NCI-H2171 (cell line): ENCODE measurements at places on chromosomes 5 and 9.

GRCh38 chr5:142358121-142358520 is 33.3 kb upstream of the SPRY4 start:
- DNase-seq: no peak

- no peak for DNase-seq
These were observed 18.6 kb upstream of the AGXT2 start for GRCh38 chr5:35066260-35066795.

- no peak for DNase-seq
These were observed 106.7 kb downstream of the EFNA5 start for GRCh38 chr5:107563959-107564544.

GRCh38 chr9:68983008-68983411 is 30.9 kb downstream of the PRKACG start:
- DNase-seq: no peak

DNA sequence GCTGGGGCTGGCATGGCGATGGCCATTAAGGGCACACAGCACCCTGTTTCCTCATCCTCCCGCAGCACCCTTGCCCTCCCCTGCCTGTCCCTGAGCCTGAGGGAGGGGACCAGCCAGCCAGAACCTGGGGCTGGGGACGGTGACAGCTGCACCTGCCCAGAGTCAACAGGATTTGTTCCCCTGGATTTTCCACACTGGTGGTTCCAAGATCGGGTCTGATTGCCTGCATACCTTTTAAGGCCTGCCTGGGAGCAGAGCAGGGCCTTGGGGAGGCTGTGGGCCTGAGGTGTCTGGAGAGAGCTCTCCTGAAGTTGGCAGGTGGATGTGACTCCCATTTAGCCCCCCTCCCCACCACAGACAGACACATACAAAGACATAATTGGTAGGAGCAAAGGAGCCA is 61.0 kb upstream of the C5orf58 start:
- DNase-seq: peak; percentile 19

DNA sequence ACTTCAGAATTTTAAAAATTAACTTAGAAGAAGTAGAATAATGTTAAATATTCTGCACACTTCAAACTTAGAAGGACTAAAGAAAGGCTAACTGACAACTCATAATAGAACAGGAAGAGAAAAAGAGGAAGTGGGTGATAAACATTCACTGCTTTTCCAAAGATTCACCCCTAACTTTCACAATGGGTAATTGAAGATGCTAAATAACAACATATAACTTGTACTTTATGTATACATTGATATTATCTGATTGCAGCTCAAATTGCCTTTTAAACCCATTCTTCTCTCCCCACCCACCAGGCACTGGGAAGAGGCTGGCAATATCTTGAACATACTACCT is 376.6 kb downstream of the EFNA5 start:
- no peak for DNase-seq

- DNase-seq: no peak
These were observed 230.2 kb upstream of the EDIL3 start for GRCh38 chr5:84614906-84615305.

- no peak for DNase-seq
These were observed 18.3 kb upstream of the CD180 start for GRCh38 chr5:67214707-67215447.

DNA sequence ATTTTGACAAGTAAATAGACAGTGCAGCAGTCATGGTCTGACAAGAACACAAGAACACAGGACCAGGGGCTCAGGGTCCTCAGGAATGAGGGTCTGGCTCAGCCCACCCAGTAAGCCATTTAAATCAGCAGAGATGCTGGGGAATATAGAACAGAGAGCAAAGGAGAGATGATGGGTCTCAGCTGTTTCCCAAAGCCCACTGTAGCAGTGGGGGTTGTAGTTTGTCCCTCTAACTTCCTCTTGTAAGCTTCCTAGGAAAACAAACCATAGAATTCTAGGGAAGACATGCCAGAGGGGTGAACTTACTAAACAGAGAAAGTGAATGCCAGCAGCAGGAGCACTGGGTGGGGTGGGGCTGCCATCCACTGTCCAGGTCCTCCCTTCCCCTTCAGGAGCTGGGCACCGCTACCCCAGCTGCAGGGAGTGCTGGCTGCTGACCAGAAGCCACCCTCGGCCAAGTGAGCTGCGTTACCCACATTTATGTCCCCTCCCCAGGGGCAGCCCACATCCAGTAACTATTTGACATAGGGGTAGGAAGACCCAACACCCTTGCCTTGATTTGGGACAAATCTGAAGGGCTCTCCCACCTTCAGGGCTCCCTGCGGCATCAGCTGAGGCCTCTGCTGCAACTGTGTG is 41.6 kb downstream of the GABBR2 start:
- no peak for DNase-seq

DNA sequence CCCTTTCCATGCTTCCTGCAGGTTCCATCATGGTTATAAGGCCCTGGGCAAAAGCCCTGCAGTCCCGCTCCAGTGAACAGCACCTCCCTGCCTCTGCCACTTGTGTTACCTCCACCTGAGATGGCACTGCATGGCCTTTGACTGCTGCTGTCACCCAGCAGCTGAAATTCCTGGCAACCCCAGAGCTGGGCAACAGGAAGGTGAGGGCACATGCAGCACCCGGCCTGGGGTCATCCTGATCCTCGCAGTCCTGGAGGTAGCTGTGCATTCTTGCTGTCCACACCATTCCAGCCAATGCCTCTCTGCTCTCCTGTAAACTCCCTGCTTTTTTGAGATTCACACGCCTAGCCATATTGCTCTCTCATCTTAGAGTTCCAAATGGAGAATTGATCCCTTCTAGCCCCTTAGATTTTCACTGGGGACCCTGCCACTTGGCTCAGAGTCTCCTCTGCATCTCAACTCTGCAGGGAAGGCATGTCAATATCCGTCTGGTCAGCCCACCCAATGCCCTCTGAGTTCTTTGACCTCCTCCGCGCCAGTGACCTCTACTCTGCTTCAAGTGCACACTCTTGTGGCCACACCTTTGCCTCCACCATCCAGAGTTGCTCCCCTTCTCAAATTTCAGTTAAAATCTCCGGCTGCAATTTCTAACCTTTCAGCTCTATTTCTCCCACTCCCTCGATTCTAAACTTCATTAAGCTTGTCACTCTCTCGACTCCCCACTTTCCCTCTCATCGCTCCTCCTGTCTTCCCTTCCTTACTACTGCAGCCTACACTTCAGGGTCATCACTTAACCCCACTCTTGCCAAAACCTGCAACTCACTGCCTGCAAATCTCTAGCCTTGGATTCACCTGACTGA is 93.4 kb downstream of the ANKH start:
- no peak for DNase-seq

DNA sequence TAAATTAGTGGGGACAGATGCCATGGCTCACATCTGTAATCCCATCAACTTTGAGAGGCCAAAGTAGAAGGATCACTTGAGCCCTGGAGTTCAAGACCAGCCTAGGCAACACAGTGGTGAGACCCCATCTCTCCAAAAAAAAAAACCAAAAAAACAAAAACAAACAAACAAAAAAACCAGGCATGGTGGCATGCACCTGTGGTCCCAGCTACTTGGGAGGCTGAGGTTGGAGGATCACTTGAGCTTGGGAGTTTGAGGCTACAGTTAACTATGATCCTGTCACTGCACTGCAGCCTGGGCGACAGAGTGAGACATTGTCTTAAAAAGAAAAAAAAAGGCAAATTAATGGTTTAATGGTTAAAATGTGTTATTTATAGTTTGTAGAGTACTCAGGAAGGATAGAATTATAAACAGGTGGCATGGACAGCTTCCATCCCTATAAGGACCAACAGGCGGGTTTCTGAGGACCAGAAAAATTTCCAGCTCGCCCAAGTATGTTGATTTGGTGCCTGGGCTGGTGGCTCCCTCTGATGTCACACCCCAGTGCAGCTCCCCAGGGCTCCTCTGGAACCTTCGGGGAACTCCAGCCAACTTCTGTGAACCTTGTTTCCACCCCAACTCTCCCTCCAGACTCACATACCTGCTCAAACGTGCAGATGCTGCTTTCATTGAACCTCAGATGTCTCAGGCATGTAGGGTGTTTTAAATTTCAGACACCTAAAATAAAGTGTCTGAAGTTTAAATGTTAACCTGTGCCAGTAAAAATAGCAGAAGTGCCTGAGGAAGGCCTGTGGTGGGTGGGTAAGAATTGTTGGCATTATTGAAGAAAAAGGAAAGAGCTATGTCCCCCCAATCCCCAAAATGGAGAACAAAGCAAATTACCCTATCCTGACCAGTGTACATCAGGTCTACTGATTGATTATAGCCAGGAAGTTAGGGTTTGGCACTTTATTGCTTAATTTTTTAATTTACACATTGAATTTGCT is 69.0 kb downstream of the TRIO start:
- no peak for DNase-seq

DNA sequence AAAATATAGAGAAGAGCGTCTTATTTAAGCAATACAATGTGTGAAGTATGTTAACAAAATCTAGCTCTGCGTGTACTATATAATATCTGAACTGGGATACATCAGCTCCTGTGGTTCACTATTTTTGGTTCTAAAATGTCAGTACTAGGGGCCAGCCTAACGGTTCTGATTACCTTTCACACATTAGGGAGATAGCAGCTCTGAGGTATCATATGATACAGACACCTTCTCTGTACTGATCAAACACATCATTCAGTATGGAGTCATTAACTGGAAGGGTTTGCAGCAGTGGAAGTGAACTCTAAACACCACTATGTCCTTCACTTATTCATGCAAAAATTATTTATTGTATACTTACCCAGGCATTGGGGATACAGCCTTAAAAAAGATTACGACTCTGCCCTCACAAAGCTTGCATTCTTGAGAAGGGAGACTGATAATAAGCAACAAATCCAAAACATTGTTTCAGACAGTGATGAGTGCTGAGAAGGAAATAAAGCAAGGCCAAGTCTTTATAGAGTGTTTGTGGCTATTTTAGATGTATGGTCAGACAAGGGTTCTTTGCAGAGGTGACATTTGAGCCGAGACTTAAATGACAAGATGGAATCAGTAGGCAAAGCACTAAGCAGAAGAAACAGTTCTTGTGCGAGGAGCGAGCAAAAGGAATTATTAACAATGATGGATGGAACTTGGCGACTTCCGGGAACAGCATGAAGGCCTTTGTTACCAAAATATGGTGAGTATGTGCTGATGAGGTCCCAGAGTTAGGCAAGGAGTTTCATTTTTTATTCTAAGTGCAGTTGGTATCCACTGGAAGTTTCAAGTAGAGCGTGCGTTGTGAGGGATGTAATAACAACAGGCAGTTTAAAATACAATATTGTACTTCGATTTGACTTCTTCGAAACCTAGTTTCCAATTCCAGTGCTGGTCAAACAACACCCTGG is 1.8 kb upstream of the LNPEP start:
- no peak for DNase-seq

- no peak for DNase-seq
These were observed 50.2 kb upstream of the RIC1 start for GRCh38 chr9:5578698-5579085.

DNA sequence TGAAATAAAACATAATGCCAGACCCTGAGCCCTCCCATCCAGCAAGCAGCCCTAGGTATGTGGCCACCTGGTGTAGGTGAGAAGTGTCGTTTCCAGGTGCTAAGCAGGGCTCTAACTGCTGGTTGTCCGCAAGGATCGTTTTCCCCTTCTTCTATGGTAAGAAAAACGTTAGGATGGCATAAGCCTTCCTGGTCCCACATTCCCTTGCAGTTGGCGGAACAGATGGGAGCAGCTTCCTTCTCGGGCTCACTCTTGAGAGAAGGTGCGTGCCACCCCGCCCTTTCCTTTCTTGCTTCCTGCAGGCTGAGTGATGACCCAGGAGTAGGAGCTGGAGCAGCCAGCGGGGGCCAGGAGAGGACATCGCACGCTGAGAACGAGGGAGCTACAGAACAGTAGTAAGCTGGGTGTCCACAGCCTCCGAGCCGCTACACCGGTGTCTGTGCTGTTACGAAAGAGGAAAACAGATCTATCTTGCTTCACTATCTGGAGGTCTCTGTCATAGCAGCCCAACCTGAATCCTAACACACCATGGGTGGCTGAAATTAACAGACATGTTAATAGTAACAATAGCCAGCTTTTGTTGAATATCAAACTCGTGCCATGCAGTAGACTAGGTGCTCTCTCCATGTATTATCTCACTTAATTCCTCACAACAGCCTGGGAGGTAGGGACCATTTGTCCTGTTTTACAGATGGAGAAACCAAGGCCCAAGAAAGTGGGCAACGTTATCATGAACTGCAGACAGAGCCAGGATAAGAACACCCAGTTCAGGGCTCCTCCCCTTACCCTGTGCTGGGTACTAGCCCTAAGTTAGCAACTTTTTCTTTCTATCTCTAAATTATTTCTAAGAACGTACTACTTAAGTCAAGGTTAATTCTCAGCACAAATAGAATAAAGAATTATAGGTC is 139.8 kb downstream of the COL23A1 start:
- DNase-seq: no peak

GRCh38 chr9:133242991-133243390 is 32.0 kb downstream of the ABO start:
- DNase-seq: no peak

DNA sequence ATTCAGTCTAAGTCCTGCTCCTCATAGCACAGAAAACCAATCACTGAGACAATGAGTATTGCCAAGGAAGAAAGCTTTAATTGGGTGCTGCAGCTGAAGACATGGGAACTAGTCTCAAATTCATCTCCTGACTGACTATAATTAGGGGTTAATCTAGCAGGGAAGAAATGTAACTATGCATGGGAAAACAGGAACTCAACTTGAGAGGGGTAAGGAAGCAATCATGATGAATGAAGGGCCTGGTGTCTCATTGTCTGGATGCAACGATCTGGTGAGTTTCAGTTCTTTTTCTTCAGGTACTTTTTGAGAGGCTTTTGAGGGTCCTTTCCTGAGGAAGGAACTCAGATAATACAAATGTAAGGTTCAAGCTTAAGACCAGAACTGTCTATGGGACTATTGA is 24.0 kb upstream of the OCLN start:
- DNase-seq: no peak

- DNase-seq: no peak
These were observed 2.1 kb downstream of the MXD3 start for GRCh38 chr5:177309351-177310191.

- no peak for DNase-seq
These were observed 146.2 kb upstream of the PLCXD3 start for GRCh38 chr5:41656597-41656996.

GRCh38 chr9:86947146-86948073 is at the start of gene GAS1:
GAS1 (minus strand) TSS chr9:86947506; CDS start chr9:86946779, 727 bp downstream.
- peak; percentile 88 for DNase-seq

DNA sequence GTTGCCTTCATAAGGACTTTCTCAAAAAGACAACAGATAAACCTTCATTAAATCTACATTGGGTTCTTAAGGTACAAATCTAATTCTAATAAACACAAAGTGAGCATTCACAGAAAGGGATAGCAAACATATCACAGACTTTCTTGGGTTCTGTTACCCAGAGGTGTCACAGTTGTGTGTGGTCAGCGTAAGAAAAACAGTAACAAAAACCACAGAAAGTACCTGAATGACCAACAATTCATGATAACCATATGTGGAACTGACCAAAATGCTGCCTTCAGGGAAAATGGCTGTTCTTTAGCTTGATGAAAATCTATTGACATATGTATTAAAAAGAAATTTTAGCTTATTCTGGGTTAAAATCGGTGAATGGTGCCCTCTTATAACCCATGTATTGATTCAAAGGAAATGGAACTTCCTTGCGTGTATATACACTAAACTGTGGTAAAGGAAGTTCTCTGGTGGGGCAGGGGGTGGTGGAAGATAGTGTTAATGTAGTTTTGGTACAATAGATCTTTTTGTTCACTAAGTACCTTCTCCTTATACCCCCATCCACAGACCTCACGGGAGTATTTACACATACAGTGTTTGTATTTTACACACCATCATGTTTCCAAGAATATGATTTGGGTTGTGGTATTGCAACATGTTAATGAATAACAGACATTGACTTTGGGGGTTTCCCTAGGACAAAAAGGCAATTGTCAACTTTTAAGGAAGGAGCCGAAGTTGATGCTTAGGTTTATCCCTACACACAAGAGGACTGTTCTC is 152.5 kb downstream of the APBA1 start:
- DNase-seq: no peak
